Activated T-helper 1 cell treated with anti-CD3 and anti-CD28 coated beads, Interleukin-2, amount 50 U/mL, for 16 hours (primary cell): ENCODE measurements at places on chromosomes 3 and 15.
A peak's percentile ranks its signal among the peaks of the same experiment; 100 is the strongest.

- DNase-seq: peak; percentile 12
Measured at GRCh38 chr15:80694611-80695098, 455 bp upstream of the ABHD17C start.

- no peak for DNase-seq
Measured at GRCh38 chr15:42984493-42985034, 64.0 kb upstream of the TTBK2 start.

- DNase-seq: no peak
Measured at GRCh38 chr15:39084674-39085530, 496.0 kb upstream of the THBS1 start.

DNA sequence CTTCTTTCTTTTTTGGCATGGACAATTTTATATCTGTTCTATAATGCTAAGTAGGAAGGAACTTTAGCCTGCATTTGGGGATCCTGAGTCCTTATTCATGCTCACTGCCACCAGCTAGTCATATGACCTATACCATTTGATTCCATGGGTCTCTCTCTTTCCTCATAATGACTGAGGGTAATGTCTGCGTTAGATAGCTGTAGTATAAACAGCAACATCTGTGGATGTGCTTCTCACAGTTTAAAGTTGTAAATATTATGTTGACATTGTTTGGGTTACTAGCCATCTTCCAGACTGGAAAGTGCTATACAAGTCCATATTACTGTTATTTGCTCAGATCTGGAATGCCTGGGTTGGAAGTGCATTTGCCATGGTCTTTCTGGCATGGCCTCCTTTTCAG is 274.9 kb upstream of the SEMA6D start:
- DNase-seq: no peak

- no peak for DNase-seq
Measured at GRCh38 chr3:25479727-25480010, 51.6 kb downstream of the RARB start.

DNA sequence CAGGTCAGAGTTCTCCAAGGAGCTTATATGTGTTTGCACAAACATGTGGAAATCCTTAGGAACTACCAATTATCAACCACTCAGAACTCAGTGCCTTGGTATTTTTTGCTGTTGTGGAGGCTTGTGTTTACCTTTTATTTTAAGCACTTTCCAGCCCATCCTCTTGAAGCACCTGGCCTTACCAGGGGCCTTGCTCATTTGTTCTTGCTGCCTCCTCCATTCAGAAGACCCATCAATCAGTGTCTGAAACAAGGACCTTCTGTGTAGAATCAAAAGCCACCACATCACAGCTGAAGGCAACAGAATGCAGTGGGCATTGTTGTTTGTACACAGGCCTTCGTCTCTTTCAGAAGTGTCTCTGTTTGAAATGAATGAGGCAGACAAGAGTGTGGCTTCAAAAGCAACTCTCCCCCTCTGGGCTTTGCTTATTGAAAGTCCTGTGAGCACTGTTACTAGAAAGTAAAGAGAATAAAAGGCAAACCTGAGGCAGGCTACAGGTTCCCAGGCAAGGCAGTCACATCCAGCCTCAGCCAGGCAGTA is 24.5 kb upstream of the LIPC start:
- no peak for DNase-seq

DNA sequence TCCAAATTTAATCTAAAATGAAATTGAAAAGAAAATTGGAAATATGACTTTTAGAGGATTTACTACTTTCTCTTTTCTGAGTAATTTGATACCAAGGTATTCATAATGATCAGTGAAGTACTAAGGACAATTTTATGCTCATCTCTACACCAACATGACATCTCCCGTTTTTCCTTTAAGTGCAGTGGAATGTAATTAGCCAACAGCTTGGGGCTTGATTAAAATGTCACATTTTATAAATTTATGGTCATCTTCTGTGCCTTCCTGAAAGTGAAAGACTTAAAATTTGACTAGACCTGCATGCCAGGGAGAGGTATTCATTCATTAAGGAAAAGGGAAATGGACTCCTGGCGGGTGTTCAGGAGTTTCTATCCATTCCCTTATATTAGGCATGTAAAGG is 228.2 kb upstream of the CNTN3 start:
- DNase-seq: no peak

GRCh38 chr3:127135241-127136023 is 57.5 kb upstream of the PRR23E start:
- DNase-seq: no peak
